ENCODE measurements at places on chromosomes 12 and 14.
A peak's percentile ranks its signal among the peaks of the same experiment; 100 is the strongest.

- no peak for DNase-seq
Observed at GRCh38 chr12:15253990-15254389, 32.8 kb upstream of the RERG start.

GRCh38 chr12:56578983-56579546 lies 51.1 kb downstream of the BAZ2A start:
- DNase-seq, result no peak

DNA sequence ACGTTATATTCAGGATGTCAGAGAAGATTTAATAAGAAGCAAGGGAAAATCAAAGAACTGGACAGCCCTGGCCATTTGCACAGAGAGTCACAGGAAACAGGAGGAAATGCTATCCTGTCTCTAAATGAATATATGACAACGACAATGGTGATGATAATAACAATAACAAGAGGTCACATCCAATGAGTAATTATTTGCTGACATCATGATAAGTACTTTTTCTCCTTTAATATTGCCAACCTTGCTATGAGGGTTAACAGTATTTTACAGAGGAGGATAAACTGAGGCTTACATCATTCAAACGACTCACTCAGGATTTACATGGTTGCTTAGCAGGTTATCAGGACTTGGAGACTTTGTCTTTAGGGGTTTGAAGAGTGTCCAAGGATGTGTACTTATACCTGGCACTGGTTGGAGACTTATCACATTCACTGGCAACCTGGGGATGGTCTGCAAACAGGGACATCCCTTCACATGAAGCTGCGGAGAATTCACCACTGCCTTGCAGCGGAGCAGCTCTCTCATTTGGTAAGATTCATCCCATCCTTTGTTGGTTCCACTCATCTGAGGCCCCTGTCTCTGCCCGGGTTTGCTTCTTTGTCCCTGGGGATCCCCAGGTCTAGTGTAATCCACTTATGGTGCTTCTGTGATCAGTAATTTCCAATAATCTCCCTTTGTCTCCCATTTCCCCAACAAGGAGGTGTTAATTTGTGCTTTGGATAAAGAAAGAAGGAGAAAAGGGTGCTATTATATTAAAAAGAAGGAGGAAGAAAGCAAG lies 637.8 kb downstream of the BCL11B start:
- DNase-seq, result no peak

GRCh38 chr14:69769623-69770022 lies 2.7 kb downstream of the SRSF5 start:
- no peak for DNase-seq

- DNase-seq, result no peak
Observed at GRCh38 chr12:753611-754472, 1.5 kb downstream of the WNK1 start.

GRCh38 chr14:84203896-84204295 lies 1326.0 kb upstream of the FLRT2 start:
- DNase-seq, result no peak

DNA sequence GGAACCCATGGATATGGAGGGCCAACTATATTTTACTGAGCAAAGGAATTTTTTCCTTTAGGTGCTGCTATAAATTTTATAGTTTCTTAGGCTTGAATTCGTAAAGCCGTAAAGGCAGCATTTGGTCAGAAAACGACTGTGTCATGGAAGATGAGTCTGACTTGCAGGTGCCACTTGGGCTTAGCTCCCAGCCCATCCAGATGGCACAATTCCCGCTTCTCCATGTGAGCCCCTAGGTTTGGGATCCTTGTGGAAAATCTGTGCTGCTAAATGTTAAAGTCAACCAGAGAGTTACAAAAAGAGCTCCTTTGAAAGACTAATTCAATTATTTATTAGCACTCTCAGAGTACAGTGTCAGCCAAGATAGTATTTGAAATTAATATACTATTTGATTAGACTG lies 120.1 kb upstream of the NPAS3 start:
- no peak for DNase-seq

DNA sequence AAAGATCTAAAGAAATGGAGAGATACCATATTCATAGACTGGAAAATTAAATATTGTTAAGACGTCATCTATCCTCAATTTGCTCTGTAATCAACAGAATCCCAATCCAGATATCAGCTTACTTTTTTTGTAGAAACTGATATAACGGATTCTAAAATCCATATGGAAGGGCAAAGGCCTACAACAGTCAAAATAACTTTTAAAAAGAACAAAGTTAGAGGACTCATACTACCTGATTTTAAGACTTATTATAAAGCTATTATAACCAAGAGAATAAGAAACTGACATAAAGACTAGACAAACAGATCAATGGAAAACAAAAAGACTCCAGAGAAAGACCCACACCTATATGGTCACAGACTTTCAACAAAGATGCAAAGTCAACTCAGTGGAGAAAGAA lies 6.0 kb downstream of the DDX24 start:
- no peak for DNase-seq

GRCh38 chr12:96354326-96354725 lies 45.9 kb downstream of the CDK17 start:
- no peak for DNase-seq

GRCh38 chr12:7374423-7375144 lies 69.4 kb downstream of the CD163L1 start:
- DNase-seq, result peak; percentile 23

DNA sequence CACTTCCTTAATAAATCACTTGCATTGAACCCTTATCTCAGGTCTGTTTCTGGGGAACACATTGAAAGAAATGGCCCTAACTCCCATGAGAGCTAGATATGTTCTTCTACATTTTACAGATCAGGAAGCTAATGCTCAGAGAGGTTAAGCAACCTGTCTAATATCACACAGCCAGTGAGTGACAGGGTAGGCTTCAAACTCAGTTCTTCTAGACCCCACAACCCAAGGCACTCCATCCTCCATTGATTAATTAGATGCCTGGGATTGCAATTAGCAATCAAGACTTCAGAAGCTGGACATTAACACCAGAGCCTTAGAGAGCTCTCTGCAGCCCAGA lies 59.8 kb downstream of the C14orf132 start:
- DNase-seq, result no peak

GRCh38 chr14:59455411-59455810 lies 9.8 kb downstream of the GPR135 start:
- no peak for DNase-seq

- DNase-seq, result no peak
Observed at GRCh38 chr12:54418441-54419087, 502 bp downstream of the ITGA5 start.

DNA sequence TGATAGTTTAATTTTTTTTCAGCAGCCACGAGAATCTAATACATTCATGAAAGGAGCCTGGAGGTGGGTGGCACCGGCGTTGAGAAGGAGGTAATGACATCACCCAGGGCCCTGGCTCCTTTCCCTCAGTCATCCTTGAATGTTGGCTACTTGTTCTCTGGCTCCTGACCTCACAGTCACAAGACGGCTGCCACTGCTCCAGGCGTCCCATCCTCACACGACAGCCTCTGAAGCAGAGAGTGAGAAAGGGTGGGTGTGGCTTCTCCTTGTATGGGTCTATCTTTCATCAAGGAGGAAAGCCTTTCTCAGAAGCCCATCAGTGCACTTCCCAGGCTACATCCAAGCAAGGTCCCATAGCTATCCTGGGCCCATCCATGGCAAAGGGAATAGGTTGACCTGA lies 207.6 kb upstream of the C14orf180 start:
- no peak for DNase-seq

DNA sequence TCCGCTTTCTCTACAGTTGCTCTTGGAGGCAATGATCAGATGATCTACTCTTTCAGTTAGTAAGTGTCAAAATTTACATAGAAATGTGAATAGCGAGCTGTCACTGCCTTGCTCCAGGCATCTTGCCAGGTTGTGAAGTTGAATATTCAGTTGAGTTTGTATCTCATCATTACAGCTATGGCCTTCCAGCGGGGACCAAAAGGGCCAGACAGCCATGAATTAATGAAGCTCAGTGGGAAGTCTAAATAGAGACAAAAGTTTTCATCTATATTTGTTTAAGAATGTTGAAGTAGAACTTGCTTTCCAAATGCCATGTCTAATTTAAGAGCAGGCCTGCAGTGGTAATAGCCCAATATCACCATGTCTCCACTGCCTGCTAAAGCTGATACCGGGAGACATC lies 387.8 kb downstream of the FLRT2 start:
- DNase-seq, result no peak

GRCh38 chr14:77804592-77804991 lies 4.7 kb downstream of the ADCK1 start:
- no peak for DNase-seq
